WTC11 (cell line): ENCODE measurements at places on chromosomes 7 and 10. TPM values are rescaled to one million over a fixed set of nuclear protein-coding genes. Genes with fewer than 3 reads are reported as not detected.

- peak overlapping the region; percentile 55 for H3K4me3 ChIP-seq
- no peaks in the 10 kb centered on the region for H3K27me3 ChIP-seq
- H3K36me3 ChIP-seq = no peaks in the 10 kb centered on the region
- no peak overlapping the region for H3K27ac ChIP-seq
These were observed 9.1 kb upstream of the FZD9 start for GRCh38 chr7:73424489-73424885.

- H3K27ac ChIP-seq = no peak overlapping the region
- H3K4me3 ChIP-seq = no peak overlapping the region
- no peaks in the 10 kb centered on the region for H3K27me3 ChIP-seq
- DNase-seq = no peak
- peaks cover 15% of the 10 kb centered on the region for H3K4me1 ChIP-seq
These were observed 82.4 kb upstream of the SDK1 start for GRCh38 chr7:3218411-3219225.

DNA sequence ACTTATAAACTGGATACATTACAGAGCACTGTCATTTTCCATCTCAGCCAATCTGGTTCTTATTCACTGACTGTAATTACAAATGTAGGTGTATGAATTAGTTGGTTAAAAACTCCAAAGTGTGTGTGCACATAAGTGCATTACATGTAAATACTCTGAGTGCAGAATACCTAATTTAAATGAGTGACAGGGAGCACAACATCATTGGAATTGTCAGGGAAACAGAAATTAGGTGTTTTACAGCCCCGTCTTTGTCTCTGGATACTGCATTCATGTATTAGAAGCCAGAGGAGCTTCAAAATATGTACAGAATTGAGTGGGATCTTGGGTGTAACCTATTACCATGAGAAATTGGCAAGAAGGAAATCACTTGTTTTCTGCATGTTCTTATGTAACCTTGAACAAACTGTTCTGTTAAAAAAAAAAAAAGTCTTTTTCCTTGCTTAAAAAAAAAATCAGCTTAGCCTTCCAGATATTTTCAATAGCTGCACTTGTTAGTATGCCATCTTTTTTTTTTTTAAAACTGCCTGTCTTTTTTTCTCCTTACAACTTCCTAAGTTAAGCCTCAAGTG is 31.1 kb downstream of the CELF2 start:
- H3K4me3 ChIP-seq = no peak overlapping the region
- peaks cover 49% of the 10 kb centered on the region for H3K4me1 ChIP-seq
- no peak for DNase-seq
- peaks cover 3% of the 10 kb centered on the region; the same call in 1 of the 2 replicates for H3K36me3 ChIP-seq

DNA sequence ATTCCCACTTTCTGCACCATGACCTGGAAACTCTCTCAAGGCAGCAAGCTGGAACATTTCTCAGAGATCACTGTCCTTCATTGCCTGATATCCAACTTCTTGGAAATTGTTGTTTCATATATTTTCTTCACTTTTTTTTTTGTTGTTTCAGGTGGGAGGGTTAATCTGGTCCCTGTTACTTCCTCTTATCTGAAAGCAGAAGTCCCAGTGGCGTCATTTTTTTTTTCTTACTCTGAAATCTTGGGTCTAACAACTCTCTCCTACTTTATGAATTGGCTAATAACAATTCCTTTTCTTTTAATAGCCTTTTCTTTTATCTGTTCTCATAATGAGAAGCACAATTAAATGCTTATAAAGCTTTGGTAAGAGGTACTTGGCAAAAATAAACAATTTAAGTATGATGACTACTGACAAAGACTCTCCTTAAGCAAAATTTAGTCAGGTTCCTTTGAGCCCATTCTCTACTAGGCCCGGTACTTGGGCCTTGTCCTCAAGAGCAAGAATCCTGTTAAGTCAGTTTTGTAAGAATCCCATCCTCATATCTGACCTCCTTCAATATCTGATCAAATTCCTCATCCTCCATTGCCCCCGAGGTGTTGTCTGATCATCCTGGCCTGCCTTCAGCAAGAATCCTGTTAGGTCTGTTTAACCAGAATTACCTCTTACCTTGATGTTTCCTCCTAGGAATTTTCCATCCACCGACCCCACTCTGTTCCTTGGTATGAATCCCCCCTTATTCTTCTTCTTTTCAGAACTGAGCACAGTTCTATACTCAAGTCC is 11.5 kb upstream of the CC2D2B start:
- peaks cover 54% of the 10 kb centered on the region for H3K36me3 ChIP-seq
- no peaks in the 10 kb centered on the region for H3K27me3 ChIP-seq
- H3K4me3 ChIP-seq = no peak overlapping the region
- no peaks in the 10 kb centered on the region for H3K4me1 ChIP-seq

The MARCHF5 gene
- 26.7 to 32.2 TPM (median 26.8 TPM) in 3 replicates for total RNA-seq

The FAM241B gene
- 24.4 to 28.9 TPM (median 26.9 TPM) in 3 replicates for total RNA-seq
